ENCODE measurements at places on chromosomes 12 and 14.

- no peak for DNase-seq
Measured at GRCh38 chr14:30600922-30601918, 20.9 kb upstream of the SCFD1 start.

GRCh38 chr12:3046441-3047200 is 30.6 kb upstream of the TSPAN9 start:
- no peak for DNase-seq

DNA sequence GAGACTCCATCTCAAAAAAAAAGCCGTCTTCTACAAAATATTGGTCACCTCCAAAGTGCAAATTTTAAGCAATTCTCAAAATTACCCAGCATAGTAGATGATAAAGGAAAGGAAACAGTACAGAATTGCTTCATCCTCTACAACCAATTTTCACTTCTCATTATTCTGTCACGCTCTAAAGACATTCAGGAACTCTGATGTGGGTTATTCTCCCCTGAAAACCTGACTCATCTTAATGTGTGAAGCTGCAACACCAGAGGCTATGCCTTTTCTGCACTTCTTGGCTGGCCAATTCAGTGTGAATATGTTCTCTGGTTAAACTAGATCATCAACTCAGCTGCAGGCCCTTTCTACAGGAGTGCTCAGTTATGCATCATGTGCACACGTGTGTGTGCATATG is 11.0 kb downstream of the PTGER2 start:
- no peak for DNase-seq

- DNase-seq, result no peak
Measured at GRCh38 chr14:61474701-61475100, 153.3 kb downstream of the PRKCH start.

- no peak for DNase-seq
Measured at GRCh38 chr12:16599081-16599480, 6.9 kb downstream of the LMO3 start.

GRCh38 chr12:23559268-23559753 is 390.2 kb downstream of the SOX5 start:
- DNase-seq, result no peak

DNA sequence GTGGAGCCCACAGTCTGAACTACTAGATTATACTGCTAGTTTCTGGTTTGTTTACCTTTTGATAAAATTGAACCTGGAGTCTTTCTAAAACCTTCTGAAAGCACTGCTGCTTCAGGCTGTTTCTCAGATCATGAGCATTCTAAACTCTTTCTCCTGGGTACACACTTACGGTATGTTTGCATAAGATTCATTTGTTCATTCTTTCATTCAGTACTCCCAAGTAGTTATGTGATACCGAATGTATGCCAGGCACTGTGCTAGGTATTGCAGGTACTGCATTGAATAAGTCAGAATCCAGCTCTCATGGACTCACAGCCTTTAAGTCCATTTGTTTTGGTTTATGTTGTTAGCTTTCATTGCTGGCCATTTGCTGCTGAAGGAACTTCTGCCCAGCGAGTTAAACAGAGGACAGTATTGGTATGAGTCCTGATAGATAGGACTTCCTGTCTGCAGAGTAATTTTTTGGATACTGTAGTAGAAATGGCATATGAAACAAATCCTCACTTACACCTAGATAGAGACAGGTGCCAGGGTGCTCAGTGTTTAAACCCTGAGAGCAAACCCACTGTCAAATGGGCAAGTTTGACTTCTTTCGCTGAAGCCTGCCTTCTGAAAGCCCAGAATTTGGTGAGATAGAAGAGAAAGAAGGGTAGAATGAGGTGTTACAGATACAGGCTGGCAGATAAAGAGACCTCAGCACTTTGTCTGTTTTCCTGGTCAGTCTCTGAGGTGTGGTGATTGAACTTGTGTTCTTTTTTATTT is 2.1 kb downstream of the SUSD6 start:
- no peak for DNase-seq

GRCh38 chr14:88194531-88194930 is 128.5 kb downstream of the KCNK10 start:
- DNase-seq, result no peak

DNA sequence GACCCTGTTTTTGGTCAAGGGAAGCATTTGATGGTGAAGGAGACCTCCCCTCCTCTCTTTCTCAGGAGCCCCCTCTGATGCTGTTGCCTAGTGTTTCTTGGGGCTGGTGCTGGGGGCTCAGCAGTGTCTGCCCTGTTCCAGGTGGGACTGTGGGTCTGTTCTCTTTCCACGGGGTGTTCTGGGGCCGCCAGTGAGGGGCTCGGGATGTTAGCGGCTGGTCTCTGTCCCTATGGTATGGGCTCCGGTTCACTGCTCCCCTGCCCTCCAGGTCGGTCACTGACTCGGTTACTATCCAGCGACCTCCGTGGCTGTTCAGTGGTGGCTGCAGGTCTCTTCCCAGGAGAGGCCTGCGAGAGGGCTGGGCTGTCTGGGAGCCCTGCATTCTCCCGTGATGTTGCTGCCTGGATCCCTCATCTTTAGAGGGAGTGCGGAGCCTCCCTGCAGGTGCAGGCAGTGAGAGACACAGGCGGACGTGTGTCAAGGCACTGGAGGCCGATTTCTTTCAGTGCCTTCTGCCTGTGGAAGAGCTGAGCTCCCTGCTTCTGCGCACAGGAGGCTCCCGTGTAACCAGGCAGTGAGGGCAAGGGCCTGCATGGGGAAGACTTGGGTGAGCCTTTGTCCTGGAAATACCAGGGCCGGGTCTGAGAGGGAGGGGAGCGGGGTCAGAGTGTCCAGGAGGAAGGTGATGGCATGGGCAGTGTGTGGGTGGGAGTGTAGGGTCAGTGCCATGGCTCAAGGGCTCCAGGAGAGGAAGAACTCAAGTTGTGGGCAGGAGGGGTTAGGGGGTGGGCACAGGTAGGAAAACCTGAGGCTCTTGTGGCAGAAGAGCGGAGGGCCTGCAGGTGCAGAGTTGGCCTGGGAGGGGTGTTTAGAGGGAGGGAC is 362.6 kb downstream of the TMEM121 start:
- no peak for DNase-seq

DNA sequence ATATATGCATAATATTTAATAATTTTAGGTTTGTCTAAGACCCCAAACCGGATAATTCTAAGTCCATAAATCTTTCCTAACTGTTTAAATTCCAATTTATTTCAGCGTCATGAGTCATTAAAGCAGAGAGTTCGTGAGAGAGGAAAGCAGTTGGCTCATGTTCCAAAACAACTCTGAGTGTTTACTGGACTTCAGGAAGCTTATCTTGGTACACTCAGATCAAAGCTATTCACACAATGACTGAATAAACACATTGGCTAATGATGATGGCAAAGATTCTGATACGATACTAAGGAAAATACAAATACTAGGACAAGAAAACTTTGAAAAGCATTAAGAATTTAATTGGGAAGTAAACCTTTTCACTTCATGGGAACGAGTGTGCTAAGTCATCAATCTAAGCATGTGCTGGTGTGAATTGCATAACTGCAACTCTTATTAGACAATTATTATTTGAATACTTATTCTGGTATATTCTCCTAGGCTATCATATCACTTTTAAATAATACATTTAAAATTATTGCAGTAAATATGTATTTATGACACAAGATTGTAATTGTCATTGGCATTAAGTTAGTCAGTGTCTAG is 34.8 kb upstream of the CLEC14A start:
- no peak for DNase-seq

DNA sequence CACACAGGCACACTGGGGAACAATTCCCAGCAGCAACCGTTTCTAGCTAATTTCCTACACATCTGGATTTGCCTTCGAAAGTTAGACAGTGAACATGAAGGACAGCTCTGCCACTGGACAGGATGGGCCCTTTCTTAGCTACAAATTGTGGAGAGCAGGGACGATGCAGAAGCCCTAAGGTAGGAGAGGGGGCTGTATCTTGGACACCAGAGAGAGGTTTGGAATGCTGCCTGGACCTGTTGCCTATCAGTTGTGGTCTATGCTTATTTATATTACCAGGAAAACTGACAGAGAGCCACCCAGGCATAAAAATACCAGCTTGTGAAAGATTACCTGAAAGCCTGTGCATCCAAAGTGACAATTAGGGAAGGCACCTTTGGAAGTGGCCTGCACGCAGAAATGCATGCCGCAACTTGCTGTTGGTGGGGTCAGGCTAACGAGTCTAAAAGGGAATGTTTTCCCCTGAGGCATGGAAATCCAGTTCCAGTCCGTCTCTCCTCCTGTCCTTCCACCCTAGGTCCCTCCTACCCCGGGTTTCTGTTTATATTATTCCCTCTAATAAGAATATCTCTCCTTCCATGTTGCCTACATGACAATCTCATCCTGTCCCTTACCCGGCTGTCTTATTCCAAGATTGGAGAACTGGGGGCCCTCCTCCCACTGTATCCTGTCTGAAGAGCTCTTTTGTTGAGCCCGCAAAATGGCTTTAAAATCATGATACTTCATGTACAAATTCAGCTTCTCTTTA is 60.2 kb downstream of the MDM2 start:
- no peak for DNase-seq

GRCh38 chr14:33120966-33121365 is 182.3 kb downstream of the NPAS3 start:
- DNase-seq, result no peak

- no peak for DNase-seq
Measured at GRCh38 chr14:63508033-63508432, 35.1 kb downstream of the PPP2R5E start.

- DNase-seq, result no peak
Measured at GRCh38 chr12:86496595-86496994, 240.4 kb upstream of the MGAT4C start.

DNA sequence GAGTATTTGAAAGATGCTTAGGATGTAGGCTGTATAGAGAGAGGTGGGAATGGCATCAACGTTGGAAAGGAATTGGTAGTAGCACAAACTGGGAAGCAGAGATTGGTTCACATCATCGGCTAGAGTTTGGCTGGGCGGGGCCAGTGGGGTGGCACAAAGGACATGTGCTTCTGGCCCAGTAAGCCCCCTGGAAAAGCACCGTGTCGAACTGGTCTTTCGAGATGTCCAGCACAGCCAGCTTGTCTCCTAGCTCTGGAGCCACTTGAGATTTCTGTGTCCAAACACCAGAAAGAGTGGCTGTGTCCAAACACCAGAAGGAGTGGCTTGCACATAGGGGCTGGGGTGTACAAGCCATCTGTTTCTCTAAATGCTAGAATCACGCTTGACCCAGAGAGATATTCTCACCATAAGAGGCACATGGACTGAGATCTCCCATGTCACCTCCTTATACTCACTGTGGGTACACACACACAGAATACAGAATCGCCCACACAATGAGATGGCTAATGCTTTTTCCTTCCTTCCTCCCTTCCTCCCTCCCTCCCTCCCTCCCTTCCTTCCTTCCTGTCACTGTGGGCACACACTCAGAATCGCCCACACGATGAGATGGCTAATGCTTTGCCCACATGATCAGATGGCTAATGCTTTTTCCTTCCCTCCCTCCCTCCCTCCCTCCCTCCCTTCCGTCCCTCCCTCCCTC is 41.8 kb upstream of the KCNK13 start:
- no peak for DNase-seq

GRCh38 chr14:100467046-100467750 is 120.0 kb downstream of the BEGAIN start:
- DNase-seq, result no peak
